ENCODE measurements at places on chromosomes 1 and 21. TPM values are rescaled to one million over a fixed set of nuclear protein-coding genes. Genes with fewer than 3 reads are reported as not detected.

The CXADR gene
- 24.7 TPM for total RNA-seq

The DSTYK gene
- total RNA-seq = 11.3 TPM

The NMNAT2 gene
- 0.39 TPM for total RNA-seq

The EDN2 gene
- total RNA-seq = not detected

The DNMT3L gene
- total RNA-seq = not detected

The VPS13D gene
- total RNA-seq = 33.1 TPM

The VHLL gene
- total RNA-seq = 0.28 TPM

The LCE2B gene
- not detected for total RNA-seq

The SPRR2A gene
- total RNA-seq = not detected

The CHI3L2 gene
- 0.77 TPM for total RNA-seq

The C1orf94 gene
- not detected for total RNA-seq

The DUSP10 gene
- 1.4 TPM for total RNA-seq

The PARP1 gene
- total RNA-seq = 127 TPM

The RAB25 gene
- not detected for total RNA-seq

The C1QB gene
- total RNA-seq = 0.33 TPM

The TNFRSF14 gene
- 20.1 TPM for total RNA-seq

The FCRL6 gene
- total RNA-seq = not detected

The HPCA gene
- total RNA-seq = 1.2 TPM

The PDE4B gene
- total RNA-seq = 0.26 TPM

The CHRM3 gene
- total RNA-seq = 0.13 TPM

The HNRNPU gene
- 361 TPM for total RNA-seq

The AMY1B gene
- not detected for total RNA-seq

The EXOC8 gene
- total RNA-seq = 14.0 TPM

The CFAP126 gene
- total RNA-seq = not detected

The CFHR2 gene
- total RNA-seq = not detected

The SERPINC1 gene
- 0.64 TPM for total RNA-seq

The MTARC1 gene
- total RNA-seq = 0.74 TPM

The LIPI gene
- not detected for total RNA-seq

The BRDT gene
- not detected for total RNA-seq

The DPH5 gene
- total RNA-seq = 22.6 TPM

The CFAP57 gene
- 0.69 TPM for total RNA-seq

The PCSK9 gene
- total RNA-seq = 0.26 TPM
